Activated CD4-positive, alpha-beta T cell treated with anti-CD3 and anti-CD28 coated beads, Interleukin-2, amount 10 ng/mL, durations not matched to agents 7 days and 5 days (primary cell): ENCODE measurements at places on chromosomes 7 and 10.

DNA sequence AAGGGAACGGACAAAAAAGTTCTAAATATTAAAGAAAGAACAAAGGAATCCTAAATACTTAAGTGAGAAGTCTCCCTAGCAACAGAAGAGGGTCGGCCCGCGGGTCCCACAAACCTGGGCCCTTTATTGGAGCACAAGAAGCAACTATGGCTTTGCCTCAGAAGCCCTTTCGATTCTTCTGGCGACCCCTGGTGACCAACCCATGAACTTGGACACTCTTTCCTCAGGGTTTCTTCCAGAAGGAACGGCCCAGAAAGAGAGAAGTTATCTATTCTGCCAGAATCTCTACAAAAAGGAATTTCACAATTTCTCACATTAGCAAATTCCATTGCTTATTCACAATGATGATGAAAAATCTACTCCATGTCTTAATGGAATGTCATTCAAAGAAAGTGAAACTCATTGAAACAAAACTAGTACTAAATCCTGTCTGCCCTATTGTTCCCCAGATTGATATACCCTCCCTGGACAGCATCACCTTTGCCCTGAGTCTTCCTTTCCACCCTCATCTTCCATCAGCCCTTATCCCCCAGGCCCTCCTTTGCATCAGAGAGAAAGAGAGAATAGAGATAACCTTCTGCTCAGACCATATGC, 43.7 kb downstream of the CPVL start:
- H3K27ac ChIP-seq = no peak overlapping the region
- peak; percentile 55 for DNase-seq
- H3K4me1 ChIP-seq = peaks cover 4% of the 10 kb centered on the region
- H3K27me3 ChIP-seq = no peaks in the 10 kb centered on the region
- no peaks in the 10 kb centered on the region for H3K36me3 ChIP-seq

DNA sequence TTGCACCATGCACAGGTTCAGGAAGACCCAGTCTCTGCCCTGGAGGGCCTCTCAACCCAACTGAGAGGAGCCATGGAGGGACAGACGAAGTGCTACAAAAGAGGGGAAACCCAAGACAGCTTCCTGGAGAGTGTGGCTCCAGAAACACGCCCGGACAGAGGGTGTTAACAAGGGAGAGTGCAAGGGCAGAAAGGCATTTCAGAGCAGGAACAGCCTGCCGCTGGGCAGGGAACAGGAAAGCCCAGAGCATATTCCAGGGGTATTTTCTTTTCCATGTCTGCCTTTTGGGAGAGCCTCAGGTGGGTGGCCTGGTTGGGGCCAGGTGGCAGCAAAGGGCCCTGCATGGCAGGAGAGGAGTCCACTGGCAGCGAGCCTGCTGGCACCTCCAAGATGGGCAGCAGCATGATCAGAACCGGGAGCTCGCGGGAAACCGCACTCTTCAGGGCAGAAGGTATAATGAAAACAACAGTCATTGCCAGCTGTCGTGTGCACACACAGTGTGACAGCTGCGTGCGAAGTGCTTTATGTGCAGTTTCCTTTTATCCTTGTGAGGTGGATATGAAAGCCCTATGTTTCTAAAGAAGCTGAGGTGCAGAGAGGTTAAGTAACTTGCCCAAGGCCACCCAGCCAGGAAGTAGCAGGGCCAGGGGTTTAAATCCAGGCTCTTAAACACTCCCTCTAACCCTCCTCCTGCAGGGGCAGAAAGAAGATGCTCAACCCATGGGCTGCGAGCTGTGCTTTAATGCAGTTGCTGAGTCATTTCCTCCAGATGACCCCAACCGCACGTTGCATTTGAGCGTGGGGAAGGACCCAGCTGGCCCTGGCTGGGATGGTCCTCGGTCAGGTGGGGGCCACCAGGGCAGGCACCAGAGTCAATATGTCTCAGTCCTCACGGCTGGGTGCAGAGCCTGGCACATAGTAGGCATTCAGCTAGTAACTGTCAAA, 128.6 kb downstream of the OAT start:
- H3K4me3 ChIP-seq = no peak overlapping the region
- H3K27me3 ChIP-seq = no peaks in the 10 kb centered on the region
- DNase-seq = no peak
- H3K27ac ChIP-seq = no peak overlapping the region
- no peaks in the 10 kb centered on the region for H3K36me3 ChIP-seq

DNA sequence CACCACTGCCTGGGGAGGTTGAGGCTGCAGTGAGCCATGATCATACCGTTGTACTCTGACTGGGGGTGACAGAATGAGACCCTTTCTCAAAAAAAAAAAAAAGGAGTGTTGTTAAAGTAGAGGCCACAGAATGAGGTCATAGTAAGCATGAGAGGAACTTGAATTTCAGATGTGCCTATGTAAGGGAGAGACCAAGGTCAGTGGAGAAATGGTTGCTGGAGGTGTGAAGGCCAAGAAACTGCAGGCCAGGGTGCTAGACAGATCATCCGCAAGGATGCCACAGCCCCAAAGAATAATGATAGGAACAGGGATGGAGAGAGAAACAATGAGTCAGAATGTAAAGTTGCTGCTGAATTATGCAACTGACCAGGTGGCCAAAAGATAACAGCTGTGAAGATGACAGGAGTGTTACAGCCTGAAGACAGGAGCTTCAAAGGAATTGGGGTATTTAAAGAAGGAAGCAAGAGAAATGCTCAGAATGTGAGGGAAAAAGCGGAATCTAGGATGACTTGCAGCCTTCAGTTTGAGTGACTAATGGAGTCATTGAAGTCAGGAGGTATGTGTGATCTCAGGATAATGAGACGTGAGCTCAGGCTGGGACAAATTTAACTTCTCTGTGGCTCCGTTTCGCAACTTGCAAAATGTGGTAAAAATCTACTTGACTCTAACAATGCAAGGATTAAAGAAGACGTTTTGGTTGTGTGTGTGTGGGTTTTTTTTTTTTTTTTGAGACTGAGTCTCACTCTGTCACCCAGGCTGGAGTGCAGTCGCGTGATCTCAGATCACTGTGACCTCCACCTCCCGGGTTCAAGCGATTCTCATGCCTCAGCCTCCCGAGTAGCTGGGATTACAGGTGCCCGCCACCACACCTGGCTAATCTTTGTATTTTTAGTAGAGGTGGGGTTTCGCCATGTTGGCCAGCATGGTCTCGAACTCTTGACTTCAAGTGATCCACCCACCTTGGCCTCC, 22.2 kb downstream of the TYW1B start:
- H3K27me3 ChIP-seq = no peaks in the 10 kb centered on the region
- H3K36me3 ChIP-seq = peaks cover 11% of the 10 kb centered on the region
- H3K27ac ChIP-seq = no peak overlapping the region
- H3K4me1 ChIP-seq = no peaks in the 10 kb centered on the region

- DNase-seq = no peak
- peaks cover 4% of the 10 kb centered on the region for H3K4me1 ChIP-seq
- H3K36me3 ChIP-seq = no peaks in the 10 kb centered on the region
- no peak overlapping the region for H3K4me3 ChIP-seq
- H3K27ac ChIP-seq = no peak overlapping the region
These were observed 26.8 kb downstream of the FRMPD2 start for GRCh38 chr10:48247680-48248079.

GRCh38 chr7:38330861-38331621, 57.6 kb upstream of the TARP start:
- H3K4me3 ChIP-seq = peak overlapping the region; percentile 25
- H3K4me1 ChIP-seq = peaks cover 53% of the 10 kb centered on the region
- DNase-seq = no peak

DNA sequence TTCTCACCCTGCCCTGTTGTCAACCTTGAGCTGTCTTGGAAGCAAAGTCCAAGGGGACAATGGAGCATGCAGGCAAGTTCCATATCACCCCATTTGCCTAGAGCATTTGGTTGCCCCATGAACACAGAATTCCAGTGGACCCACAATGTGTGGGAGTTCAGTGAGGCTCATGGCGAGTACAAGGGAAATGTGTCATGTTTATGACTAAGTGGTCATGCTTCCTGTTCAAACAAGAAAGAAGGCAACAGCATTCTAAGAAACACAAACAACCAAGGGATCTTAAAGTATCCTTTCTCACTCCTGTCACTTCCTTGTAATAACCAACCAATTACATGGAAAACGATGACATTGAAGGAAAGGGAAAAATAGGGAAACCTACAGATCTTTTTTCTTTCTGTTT, 513.0 kb downstream of the INHBA start:
- no peak overlapping the region for H3K4me3 ChIP-seq
- no peaks in the 10 kb centered on the region for H3K4me1 ChIP-seq
- H3K36me3 ChIP-seq = no peaks in the 10 kb centered on the region
- H3K27ac ChIP-seq = no peak overlapping the region

- peaks cover 5% of the 10 kb centered on the region for H3K36me3 ChIP-seq
- peak; percentile 71 for DNase-seq
- H3K4me1 ChIP-seq = peaks cover 12% of the 10 kb centered on the region
These were observed 103.1 kb upstream of the APBB1IP start for GRCh38 chr10:26334932-26335573.
